ENCODE measurements at places on chromosomes 5 and 9.

GRCh38 chr9:73643379-73644013 is 491.8 kb downstream of the ANXA1 start:
- DNase-seq: no peak

DNA sequence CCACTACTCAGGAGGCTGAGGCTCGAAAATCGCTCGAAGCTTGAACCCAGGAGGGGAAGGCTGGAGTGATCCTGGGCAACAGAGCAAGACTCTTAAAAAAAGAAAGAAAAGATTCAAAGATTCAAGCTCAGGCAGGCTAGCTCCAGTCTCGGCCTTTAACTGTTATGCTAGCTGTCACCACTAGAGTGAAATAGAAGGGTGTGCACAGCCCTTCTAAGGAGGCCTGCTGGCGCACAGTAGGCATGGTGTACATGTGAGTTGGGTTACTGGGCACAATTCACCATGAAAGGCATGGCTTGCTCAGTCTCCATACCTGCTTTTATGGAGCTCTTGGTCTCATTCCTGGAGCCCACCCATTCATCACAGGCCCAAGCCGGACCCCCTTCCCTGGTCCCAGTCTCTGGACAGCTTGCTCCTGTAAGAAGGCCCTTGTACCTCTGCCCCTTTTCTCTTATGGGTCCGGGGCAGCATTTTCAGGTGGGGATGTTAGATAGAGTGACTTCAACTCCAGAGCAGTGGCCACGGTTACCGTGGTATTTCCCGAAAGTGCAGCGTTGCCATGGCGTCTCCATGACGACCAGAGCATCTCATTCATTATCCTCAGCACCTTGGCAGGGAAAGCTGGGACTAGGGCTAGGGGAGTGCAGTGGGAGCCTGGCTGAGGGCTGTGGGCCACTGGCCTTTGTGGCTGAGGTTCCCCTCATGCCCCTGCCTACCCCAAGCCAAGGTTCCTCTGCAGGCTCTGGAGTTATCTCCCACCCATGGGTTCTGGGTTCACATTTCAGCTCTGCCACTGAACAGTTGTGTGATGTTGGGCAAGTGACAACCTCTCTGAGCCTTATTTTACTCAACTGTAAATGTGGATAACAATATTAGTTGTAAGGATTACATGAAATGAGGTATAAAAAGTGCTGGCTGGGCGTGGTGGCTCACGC is 5.7 kb downstream of the NDST1 start:
- no peak for DNase-seq

DNA sequence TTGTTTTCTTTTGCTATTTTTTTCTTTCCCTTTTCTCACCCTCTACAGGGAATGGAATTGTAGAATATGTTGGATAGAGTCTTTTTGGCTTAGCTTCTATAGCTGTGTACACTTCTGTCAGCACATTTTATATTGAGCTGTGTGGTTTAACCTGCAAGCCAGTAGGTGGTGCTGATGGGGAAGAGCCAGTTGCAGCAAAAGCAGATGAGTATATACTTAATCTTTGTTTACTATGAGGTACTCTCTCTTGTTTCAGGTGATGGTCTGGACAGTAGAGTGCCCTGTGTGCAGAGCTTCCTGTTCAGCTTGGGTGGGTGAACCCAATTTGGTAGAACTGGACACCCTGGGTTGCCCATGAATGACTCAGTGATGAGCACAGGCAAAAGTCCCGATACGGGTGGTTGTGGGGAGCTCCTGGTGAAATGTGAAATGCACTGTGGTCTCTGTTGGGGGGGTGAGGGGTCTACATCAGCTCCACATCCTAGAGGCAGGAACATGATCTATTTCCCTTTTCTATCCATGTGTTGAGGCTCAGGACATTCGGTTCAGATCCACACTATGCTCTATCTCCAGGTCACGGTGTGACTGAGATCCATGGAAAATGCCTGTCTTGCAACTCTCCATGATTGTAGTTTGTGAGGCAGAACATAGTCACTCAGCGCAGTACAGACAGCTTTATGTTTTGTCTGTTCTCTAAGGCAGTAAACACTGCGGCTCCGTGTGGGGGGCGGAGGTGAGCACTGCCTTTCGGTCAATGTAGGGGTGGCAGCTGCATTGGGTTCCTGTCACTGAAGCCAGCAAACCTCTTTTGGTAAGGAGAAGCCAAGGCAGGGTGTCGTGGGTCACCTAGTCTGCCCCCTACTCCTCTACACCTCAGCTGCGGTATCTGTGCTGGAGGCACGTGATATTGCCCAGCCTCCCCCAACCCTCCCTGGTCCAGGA is 353.2 kb downstream of the PRR16 start:
- DNase-seq: no peak

DNA sequence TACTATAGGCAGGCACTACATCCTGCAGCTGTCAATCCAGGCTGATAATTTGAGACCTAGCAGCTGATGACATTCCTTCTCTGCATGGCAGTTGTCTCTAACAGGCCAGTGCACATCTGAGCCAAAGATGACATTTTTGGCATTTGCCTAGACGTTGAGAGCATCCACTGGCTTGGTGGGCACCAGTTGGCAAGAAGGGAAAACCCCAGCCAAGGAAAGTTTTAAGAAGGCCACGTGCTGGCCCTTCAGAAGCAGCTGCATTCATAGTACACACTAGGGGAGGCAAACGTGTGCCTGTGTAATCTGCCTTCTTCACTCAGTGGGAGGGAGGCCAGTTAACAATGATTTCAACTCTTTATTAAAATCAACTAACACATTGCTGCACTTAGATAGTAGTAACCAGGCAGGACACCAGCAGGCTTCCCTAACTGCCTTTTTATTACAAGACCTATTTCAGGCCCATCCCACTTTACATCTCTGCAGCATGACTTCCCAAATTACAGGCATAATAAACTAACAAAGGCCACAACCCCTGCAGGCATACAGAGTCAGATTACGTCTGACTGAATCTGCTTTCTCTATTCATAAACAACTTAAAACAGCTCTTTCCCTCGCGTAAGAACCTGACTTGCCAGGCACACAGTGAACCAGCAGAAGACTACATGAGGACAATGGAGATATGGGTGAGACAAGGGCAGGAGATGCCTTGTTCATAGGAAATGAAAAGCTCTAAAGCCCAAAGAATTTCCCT is 576.3 kb downstream of the PDE4D start:
- DNase-seq: no peak

- DNase-seq: no peak
These were observed 234.9 kb upstream of the RIOK2 start for GRCh38 chr5:97417986-97418385.

GRCh38 chr5:163773226-163773625 is 267.8 kb downstream of the MAT2B start:
- DNase-seq: no peak

GRCh38 chr5:118392491-118392890 is 595.9 kb downstream of the DTWD2 start:
- DNase-seq: no peak

DNA sequence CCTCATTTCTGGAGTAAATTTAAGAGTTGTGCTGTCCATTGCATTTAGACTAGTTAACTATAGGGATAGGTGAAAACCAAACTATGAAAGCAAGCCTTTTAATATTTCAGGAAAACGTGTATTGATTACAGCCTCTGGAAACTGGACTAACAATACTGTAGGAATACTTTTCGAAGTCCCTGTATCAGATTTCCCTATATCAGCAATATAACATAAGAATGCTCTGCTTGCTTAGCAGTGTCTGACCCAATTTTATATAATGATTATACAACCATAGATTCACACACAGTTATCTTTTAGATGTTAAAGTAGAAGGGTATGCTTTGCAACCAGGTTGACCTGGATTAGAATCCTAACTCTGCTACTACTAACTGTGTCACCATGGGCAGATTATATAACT is 203.1 kb downstream of the WDR70 start:
- no peak for DNase-seq

GRCh38 chr5:64161420-64161819 is 4.2 kb upstream of the RNF180 start:
- no peak for DNase-seq

DNA sequence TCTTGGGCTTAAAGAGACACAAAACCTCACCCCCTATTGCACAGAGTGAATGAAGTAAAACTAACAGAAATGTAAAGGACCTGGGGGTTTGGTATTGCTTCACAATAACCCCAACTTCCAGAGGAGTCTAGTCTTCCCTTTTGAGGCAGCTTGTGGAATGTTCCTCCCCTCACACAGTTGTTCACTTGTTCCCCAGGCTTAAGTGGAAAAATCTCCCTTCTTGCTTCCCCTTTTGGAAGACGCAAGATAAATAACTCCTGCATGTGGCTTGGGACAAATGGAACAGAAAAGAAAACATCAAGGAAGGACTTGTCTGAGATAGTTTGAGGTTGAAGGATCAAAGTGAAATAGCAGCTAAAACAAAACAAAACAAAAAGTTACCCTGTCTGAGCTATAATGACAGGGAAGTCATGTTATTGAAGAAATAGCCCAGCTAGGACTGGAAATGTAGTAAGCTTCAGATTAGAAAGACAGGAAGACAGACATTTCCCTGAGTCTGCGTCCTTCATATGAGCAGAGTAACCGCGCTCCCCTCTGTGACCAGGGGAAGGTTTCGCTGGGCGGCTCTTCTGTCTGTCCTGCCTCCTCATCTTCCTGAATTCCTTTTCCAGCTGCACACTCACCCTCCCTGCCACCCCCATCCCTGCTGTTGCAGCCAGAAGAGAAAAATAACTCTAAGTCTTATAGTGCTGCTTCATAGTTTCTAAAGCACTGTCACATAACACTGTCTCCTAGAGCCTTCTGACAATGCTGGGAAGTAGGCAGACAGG is 8.8 kb downstream of the SPARC start:
- no peak for DNase-seq

GRCh38 chr9:18668944-18669343 is 195.0 kb downstream of the ADAMTSL1 start:
- DNase-seq: no peak

- no peak for DNase-seq
These were observed 62.9 kb downstream of the ZNF354C start for GRCh38 chr5:179123109-179123426.

GRCh38 chr9:113578279-113578865 is 114.8 kb downstream of the RGS3 start:
- no peak for DNase-seq

GRCh38 chr5:139273322-139273571 is 20.3 kb upstream of the MATR3 start:
- no peak for DNase-seq

DNA sequence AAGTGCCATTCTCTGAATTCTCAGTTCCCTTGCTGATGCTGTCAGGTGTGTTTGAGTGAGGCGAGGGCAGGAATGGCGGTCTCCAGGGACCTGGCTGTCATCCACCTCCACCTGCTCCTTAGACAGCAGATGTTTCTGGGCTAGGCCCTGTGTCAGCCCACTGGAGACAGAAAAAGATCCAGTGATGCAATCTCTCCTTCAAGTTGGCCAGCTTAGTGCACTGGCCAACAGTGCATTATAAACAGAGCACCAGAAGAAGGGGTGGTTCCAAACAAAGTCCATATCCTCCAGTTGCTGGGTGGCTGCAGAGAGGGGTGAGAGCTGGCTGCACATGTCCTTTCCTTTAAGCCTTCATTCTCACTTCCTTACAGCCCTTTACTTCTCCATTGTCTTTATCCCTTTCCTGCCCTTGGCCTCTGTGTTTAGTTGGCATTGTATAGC is 26.5 kb downstream of the NANS start:
- no peak for DNase-seq

DNA sequence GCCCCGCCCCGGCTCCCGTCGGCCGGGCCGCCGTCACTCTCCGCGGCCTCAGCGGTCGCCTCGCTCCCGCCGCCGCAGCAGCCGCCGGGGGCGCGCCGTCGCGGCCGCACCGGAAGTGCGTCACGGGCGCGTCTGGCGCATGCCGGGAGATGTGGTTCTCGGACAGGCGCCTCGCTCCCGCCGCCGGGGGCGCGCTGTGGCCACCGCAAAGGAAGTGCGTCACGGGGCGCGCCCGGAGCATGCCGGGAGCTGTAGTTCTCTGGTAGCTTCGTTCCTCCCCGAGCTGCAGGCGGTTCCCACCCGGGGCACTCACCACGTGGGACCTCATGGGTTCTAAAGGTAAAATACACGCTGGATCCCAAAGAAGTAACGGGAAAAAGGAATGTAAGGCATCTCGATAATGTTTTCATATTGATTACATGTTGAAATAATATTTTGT is at the start of gene UBAC1:
Gene UBAC1, minus strand, starts transcription at position 97 of the 439 bp plus-strand sequence. CDS start 211 bp downstream, outside the sequence.
- DNase-seq: peak; percentile 99

GRCh38 chr9:127686461-127687393 is 20.1 kb upstream of the CFAP157 start:
- no peak for DNase-seq

DNA sequence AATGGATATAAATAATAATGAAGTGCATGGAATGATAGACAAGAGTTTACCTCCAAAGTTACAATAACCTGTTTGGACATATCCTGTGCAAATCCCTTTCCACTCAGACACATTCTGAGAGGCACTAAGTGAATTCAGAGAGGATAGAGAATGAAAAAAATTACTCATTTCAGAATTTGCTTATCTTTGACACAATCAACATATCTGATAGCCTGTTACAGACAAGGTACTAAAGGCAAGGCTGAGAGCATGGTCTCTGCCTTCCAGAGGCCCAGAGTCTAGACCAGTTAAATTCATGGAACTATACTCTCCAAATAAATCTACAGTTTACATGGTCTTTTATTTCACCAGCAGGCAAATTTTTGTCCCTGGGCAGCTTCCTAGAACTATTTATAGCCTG is 371.8 kb upstream of the PTGER4 start:
- no peak for DNase-seq

DNA sequence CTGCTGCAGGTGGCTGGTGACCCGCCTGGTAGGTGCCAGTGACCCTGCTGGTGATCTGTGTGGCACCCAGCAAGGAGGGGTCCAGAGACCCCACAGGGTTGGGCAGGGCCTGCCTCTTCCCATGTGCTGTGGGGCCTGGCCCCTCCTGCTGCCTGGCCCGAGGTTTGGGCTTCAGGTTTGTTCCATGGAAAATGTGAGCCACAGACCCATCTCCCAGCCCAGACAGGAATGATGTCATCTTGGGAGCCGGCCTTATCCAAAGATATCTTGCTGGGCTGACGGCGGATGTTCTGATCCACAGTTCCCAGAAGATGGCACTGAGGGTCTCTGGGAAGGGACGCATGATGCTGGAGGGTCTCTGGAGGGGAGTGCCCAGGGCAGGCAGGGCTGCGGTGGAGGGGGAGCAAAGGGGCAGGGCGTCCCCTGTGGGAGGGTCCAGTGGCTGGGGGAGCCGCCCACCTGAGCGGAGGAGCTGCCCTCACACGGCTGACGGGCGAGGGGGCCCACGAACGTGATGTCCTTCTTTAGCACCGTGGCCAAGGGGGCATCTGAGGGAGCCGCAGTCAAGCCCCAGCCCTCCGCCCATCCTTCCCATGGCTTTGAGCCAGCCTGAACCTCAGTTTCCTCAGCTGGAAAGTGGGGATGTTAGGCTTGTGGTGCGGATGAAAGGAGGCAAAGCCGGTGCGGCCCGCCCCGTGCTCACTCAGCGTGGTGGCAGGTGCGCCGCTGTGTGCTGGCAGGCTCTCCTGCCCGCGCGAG is 68.1 kb downstream of the COL5A1 start:
- DNase-seq: no peak

GRCh38 chr5:27706832-27707231 is 668.4 kb upstream of the CDH9 start:
- DNase-seq: no peak
